A549 (cell line): ENCODE measurements at places on chromosomes 5 and 9.

- no peak for DNase-seq
These were observed 54.7 kb downstream of the ANXA2R start for GRCh38 chr5:42985129-42986037.

DNA sequence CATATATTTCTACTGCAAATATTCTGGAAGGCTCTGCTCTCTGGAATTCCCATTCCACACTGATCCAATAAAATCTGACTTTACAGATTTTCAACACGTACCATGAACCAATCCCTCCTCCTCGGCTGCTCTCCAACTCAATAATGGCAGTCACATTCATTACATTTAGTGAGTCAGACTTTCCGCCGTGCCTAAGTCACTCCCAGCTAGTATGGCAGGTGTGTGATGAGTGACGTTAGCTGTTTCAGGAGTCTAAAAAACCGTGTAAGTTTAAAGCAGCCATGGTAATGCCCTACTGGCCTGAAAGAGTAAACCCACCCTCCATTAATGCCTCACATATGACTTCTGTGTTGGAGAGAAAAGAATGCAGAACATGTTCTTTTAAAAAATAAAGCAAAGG, 3.3 kb downstream of the FBN2 start:
- no peak for DNase-seq

- peak; percentile 64 for DNase-seq
These were observed 114.2 kb downstream of the GOLPH3 start for GRCh38 chr5:32059761-32060530.

- DNase-seq, result no peak
These were observed 37.2 kb upstream of the PAPPA start for GRCh38 chr9:116116393-116116792.

GRCh38 chr9:121684381-121685145, 33.1 kb downstream of the DAB2IP start:
- peak; percentile 60 for DNase-seq

- no peak for DNase-seq
These were observed 119.4 kb downstream of the TLR4 start for GRCh38 chr9:117823576-117823975.
